ENCODE measurements at places on chromosomes 2 and 18. TPM values are rescaled to one million over a fixed set of nuclear protein-coding genes. Genes with fewer than 3 reads are reported as not detected.

- no peak overlapping the region for H3K4me3 ChIP-seq
- no peaks in the 10 kb centered on the region for H3K27me3 ChIP-seq
- peaks cover 15% of the 10 kb centered on the region for H3K4me1 ChIP-seq
- no peak for DNase-seq
Observed at GRCh38 chr2:63819765-63820717, 21.7 kb upstream of the UGP2 start.

Gene SPIRE1
- 19.3 TPM for total RNA-seq

DNA sequence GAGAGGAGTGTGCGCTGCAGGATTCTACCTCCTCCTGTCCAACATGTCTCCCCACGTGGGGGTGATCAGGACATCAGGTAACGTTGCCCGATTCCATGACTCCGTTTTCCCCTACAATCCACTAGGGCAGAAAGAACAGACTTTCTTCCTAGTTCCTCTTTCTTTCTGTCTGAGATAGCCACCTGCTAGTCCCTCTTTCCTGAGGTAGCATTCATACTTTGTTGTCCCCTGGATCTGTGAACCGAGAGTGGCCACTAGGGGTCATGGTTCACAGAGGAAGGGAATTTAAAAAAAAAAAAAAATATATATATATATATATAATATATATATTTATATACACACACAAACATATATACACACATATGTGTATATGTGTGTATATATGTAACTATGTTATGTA is 210.0 kb upstream of the ZNF521 start:
- no peak overlapping the region for H3K27ac ChIP-seq
- no peaks in the 10 kb centered on the region for H3K4me1 ChIP-seq
- no peaks in the 10 kb centered on the region for H3K36me3 ChIP-seq

Gene GLS
- 102 TPM for total RNA-seq

GRCh38 chr2:114031605-114032505 is 142.0 kb downstream of the ACTR3 start:
- peaks cover 15% of the 10 kb centered on the region for H3K4me1 ChIP-seq
- peaks cover 13% of the 10 kb centered on the region for H3K36me3 ChIP-seq
- H3K4me3 ChIP-seq: no peak overlapping the region
- no peaks in the 10 kb centered on the region for H3K27me3 ChIP-seq

DNA sequence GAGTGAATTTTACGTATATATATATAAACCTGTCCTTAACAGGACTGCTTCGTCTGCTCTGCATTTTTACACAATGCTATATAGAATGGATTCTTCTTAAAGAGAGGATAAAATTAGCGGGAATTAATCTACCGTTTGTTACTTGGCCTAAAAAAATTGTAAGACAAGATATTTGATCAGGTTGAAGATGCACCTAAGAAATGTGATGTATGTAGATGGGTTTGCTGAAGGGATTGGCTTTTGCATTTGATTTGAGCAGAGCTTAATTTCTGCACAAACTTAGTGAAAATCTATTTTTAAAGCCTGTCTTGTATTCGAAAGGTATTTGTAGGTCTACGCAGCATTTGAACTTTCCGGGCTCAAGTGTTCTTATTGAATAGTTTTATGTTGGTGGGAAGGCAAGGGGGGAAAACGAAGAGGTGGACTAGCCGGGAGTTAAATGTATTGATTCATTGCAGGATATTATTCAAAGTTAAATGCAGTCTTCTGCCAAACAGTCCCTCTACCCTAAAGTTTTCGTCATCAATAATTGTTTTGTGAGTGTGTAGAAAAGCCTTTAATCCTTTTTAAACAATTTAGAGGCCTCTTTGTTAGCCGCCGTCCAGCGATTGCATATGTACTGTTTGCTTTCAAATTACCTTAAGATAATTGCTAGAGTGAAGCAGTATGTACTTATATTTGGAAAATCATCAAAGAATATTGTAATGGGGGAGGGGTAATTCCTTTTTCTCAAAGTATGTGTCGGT is 1.2 kb downstream of the PPP1CB start:
- H3K4me1 ChIP-seq: peaks cover 45% of the 10 kb centered on the region
- peak overlapping the region; percentile 97 for H3K4me3 ChIP-seq
- H3K27ac ChIP-seq: peak overlapping the region; percentile 94
- DNase-seq: no peak

- H3K36me3 ChIP-seq: no peaks in the 10 kb centered on the region
- no peak overlapping the region for H3K27ac ChIP-seq
Observed at GRCh38 chr2:237860273-237860935, 981 bp downstream of the RAMP1 start.

DNA sequence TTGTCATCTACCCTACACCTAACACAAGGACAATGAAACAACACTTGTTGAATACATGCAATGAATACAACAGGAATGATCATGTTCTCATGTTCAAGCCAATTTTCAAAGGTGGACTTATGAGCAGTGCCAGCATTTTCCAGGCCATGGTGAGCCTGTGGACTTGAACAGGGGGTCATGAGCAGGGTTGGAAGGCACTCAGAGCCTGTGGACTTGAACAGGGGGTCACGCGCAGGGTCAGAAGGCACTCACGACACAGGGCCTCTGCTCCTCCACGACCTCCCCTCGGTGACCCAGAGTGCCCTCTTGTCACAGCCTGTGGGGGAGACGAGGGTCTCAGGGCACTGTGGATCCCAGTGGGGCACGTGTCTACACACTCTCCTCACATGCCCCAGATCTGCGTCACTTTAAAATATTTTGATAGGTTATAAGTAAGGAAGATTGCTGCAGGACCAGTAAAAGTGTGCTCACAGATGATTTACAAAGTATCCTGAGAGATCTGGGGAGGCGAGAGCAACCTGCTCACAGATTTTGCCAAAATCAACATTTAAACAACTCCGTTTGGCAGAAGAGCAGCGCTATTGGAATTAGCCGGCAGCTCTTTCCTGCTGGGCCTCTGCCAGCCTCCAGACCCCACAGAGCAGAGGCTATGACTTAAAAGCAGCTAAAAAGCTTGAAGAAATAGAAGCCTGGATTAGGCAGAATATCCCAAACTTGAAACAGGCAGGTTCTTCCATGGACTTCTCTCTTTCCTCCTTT is 121.9 kb downstream of the TMEM18 start:
- H3K4me3 ChIP-seq: no peak overlapping the region
- H3K36me3 ChIP-seq: no peaks in the 10 kb centered on the region
- H3K4me1 ChIP-seq: peaks cover 15% of the 10 kb centered on the region
- no peak overlapping the region for H3K27ac ChIP-seq

Gene PCARE
- not detected for total RNA-seq

- H3K4me1 ChIP-seq: no peaks in the 10 kb centered on the region
- peaks cover 73% of the 10 kb centered on the region for H3K36me3 ChIP-seq
- no peak overlapping the region for H3K27ac ChIP-seq
- no peak for DNase-seq
- H3K27me3 ChIP-seq: peaks cover 20% of the 10 kb centered on the region
Observed at GRCh38 chr2:3776311-3776710, 72.9 kb downstream of the DCDC2C start.

GRCh38 chr18:12692206-12692605 is 10.3 kb downstream of the CEP76 start:
- H3K4me3 ChIP-seq: no peak overlapping the region
- no peak for DNase-seq
- H3K27me3 ChIP-seq: no peaks in the 10 kb centered on the region
- H3K4me1 ChIP-seq: no peaks in the 10 kb centered on the region
- H3K27ac ChIP-seq: no peak overlapping the region

DNA sequence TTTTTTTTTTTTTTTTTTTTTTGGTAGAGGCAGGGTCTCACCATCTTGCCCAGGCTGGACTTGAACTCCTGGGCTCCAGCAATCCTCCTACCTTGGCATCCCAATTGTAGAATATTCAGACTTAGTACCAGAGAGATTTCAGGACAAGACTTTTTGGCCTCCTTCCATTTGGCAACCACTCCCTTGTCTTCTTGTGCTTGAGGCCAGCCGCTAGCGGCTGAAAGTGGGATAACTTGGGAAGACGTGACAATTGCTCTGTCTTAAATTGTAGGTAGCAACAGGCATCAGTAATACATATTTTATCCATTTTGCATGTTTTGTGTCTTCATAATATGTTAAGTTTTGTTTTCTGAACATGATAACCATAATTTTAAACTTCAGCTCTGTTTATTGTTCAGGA is 53.3 kb upstream of the TTN start:
- DNase-seq: no peak
- no peaks in the 10 kb centered on the region for H3K27me3 ChIP-seq
- H3K4me1 ChIP-seq: peaks cover 27% of the 10 kb centered on the region
- peaks cover 6% of the 10 kb centered on the region for H3K36me3 ChIP-seq

Gene DCDC2C
- not detected for total RNA-seq

DNA sequence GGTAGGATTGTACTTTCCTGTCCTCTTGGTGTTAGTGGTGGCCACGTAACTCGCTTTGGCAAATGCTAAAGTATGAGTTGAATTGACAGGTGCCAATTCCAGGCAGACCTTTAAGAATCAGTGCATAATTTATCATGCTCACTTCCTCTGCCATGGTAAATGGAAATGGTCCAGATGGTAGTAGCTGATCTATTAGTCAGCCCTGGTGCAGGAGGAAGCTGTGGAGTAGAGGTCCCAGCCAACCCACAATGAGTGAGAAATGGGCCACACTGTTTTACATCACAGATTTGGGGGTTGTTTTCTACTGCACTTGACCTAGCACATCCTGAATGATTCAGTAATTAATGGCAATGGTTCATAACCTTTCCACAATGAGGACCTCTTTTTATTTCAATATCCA is 104.4 kb downstream of the RGPD3 start:
- no peak overlapping the region for H3K27ac ChIP-seq
- peaks cover 8% of the 10 kb centered on the region for H3K4me1 ChIP-seq
- H3K36me3 ChIP-seq: no peaks in the 10 kb centered on the region
- H3K4me3 ChIP-seq: no peak overlapping the region
- DNase-seq: no peak

DNA sequence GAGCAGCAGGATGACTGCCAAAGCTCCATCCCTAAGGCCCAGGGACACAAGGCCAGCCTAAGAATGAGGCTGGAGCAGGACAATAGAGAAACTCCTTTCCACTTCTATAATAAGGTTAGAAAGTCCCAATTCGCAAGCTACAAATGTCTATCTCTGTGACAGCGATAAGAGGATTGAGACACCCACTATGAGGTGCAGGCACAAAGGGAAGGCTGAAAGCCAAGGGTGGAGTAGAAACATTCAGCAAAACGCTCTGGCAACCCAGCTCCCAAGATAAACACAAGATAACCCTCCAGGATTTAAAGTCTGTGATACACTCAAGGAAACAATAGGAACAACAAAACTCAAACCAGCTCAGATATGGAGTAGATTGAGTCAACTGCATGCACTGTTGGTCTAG is 418.0 kb upstream of the UBE2E3 start:
- H3K27me3 ChIP-seq: no peaks in the 10 kb centered on the region
- no peak overlapping the region for H3K27ac ChIP-seq
- DNase-seq: no peak
- no peaks in the 10 kb centered on the region for H3K36me3 ChIP-seq
- H3K4me3 ChIP-seq: no peak overlapping the region
- H3K4me1 ChIP-seq: no peaks in the 10 kb centered on the region

Gene HAAO
- 8.4 TPM for total RNA-seq

- H3K4me1 ChIP-seq: peaks cover 23% of the 10 kb centered on the region
- peaks cover 35% of the 10 kb centered on the region for H3K27me3 ChIP-seq
- no peaks in the 10 kb centered on the region for H3K36me3 ChIP-seq
- DNase-seq: no peak
Observed at GRCh38 chr2:120522151-120522751, 176.3 kb downstream of the INHBB start.

Gene GDF7
- 0.55 TPM for total RNA-seq

- peaks cover 8% of the 10 kb centered on the region for H3K4me1 ChIP-seq
- H3K4me3 ChIP-seq: no peak overlapping the region
- H3K27me3 ChIP-seq: no peaks in the 10 kb centered on the region
- no peak for DNase-seq
Observed at GRCh38 chr2:108409768-108410167, 32.0 kb downstream of the SULT1C4 start.

Gene FEV
- total RNA-seq: not detected

- H3K36me3 ChIP-seq: no peaks in the 10 kb centered on the region
- no peaks in the 10 kb centered on the region for H3K4me1 ChIP-seq
- H3K4me3 ChIP-seq: no peak overlapping the region
Observed at GRCh38 chr2:161915121-161915520, 158.9 kb downstream of the DPP4 start.

DNA sequence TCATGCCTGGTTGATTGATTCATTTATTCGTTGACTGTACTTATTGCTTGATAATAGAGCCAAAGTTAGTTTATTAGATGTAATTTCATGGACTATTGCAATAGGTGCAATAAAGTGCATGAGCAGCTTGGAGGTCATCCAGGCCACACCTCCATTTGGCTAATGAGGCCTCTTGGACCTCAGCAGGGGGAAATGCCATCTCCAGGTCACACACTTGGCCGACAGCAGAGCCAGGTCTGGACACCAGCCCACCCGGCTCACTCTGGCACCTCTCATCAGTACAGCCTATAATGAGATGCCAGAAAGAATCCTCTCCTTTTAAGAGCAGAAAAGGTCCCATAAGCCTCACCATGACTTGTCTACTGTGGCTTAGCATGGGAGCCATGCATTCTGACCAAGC is 71.2 kb upstream of the AFF3 start:
- no peak overlapping the region for H3K4me3 ChIP-seq
- no peaks in the 10 kb centered on the region for H3K4me1 ChIP-seq
- H3K27ac ChIP-seq: no peak overlapping the region

GRCh38 chr18:79200546-79201268 is 131.5 kb downstream of the ATP9B start:
- H3K4me1 ChIP-seq: peaks cover 2% of the 10 kb centered on the region
- H3K27me3 ChIP-seq: no peaks in the 10 kb centered on the region
- H3K27ac ChIP-seq: no peak overlapping the region
- H3K4me3 ChIP-seq: no peak overlapping the region

DNA sequence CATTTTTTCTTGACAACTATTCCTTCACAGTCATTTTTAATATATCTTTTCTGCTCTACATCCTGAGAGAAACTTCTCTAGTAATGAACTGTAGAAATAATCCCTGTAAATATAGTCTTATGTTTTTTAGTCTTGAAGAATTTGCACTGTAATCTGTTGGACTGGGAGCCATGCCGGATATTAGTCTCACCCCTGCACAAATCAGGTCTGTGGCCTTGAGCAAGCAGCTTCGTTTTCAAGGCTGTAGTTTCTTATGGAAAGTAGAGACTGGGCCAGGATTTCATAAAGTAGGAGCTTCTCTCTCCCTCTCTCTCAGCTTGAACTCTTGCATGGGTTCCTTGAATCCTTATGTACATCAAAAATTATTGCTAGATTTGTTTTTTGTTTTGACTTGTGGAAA is 8.7 kb downstream of the FARP2 start:
- H3K4me1 ChIP-seq: peaks cover 28% of the 10 kb centered on the region
- no peaks in the 10 kb centered on the region for H3K27me3 ChIP-seq
- no peak overlapping the region for H3K4me3 ChIP-seq
- no peak overlapping the region for H3K27ac ChIP-seq
- DNase-seq: no peak

GRCh38 chr2:159562248-159562647 is 54.1 kb downstream of the BAZ2B start:
- H3K36me3 ChIP-seq: peaks cover 7% of the 10 kb centered on the region
- no peak overlapping the region for H3K4me3 ChIP-seq
- peaks cover 16% of the 10 kb centered on the region for H3K4me1 ChIP-seq
- H3K27ac ChIP-seq: no peak overlapping the region
- no peaks in the 10 kb centered on the region for H3K27me3 ChIP-seq

GRCh38 chr2:181954538-181954883 is 31.1 kb upstream of the PPP1R1C start:
- H3K27me3 ChIP-seq: no peaks in the 10 kb centered on the region
- H3K36me3 ChIP-seq: no peaks in the 10 kb centered on the region

Gene SLC11A1
- 0.55 TPM for total RNA-seq

- H3K4me3 ChIP-seq: no peak overlapping the region
- no peaks in the 10 kb centered on the region for H3K4me1 ChIP-seq
- H3K27me3 ChIP-seq: no peaks in the 10 kb centered on the region
- no peak for DNase-seq
- H3K36me3 ChIP-seq: no peaks in the 10 kb centered on the region
Observed at GRCh38 chr18:22778996-22779395, 154.1 kb upstream of the RBBP8 start.

Gene CHRNG
- not detected for total RNA-seq

Gene EML6
- total RNA-seq: 2.5 TPM

All from WTC11 (cell line).